ENCODE measurements at places on chromosomes 13 and 19. TPM values are rescaled to one million over a fixed set of nuclear protein-coding genes. Genes with fewer than 3 reads are reported as not detected.

The GSX1 gene
- total RNA-seq: not detected

The IRGC gene
- not detected for total RNA-seq

The YJEFN3 gene
- total RNA-seq: 4.0 TPM

The CERS1 gene
- total RNA-seq: 5.3 TPM

The KLF1 gene
- 0.05 TPM for total RNA-seq

The PSG3 gene
- 0.07 TPM for total RNA-seq

The ZNF844 gene
- total RNA-seq: not detected

The ZNF675 gene
- total RNA-seq: 3.0 TPM

The LRG1 gene
- 0.15 TPM for total RNA-seq

The ATP8A2 gene
- total RNA-seq: 0.02 TPM
